Activated T-cell treated with anti-CD3 and anti-CD28 coated beads, Interleukin-2, amount 50 U/mL, for 72 hours (primary cell): ENCODE measurements at places on chromosomes 5 and 9. TPM values are rescaled to one million over a fixed set of nuclear protein-coding genes. Genes with fewer than 3 reads are reported as not detected.
A peak's percentile ranks its signal among the peaks of the same experiment; 100 is the strongest.

DNA sequence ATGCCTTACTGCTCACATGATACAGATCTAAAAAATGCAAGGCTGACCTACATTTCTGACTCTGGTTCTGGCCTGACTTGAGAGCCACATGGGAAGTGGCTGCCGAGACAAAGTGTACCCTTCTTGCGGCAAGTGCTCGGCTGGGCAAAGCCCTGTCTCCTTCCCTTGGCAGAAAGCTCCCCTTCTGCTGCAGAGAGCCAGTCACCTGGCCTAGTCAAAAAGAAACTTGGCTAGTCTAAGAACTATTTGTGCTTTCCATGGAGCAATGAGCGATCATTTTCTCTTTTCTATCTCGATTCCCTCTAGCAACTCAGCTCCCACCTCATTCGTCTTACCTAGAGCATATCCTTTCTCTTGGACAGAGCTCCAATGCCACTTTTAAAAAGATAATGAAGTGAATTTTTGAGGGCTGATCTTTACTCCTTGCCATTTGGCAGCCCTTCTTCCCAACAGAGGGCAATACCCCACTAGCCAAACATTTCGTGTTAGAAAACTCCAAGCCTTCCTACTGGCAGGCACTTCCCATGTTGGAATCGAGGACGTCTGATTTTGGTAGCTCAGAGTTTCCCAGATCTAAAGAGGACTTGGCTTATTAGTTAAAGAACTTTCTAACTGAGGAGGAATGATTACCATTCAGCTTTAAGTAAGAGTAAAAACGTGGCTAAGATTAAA is 108.1 kb upstream of the PRRC1 start:
- DNase-seq, result no peak

DNA sequence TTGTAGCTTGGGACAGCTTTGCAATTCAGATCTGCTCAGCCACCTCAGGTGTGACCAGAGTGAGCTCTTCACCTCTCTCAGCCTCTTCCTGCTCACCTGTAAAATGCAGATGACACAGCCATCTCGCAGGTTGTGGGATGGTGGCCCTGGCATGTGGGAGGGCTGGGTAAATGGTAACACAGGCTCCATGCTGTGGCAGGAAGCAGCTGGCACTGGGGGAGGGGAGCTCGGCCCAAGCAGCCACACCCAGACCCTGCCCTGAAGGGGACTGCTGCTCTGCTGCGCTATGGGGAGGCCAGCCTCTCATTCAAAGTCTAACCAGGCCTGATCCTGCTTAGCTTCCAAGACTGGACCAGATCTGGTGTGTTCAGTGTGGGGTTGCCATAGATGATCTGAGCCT is 24.1 kb downstream of the PHF2 start:
- DNase-seq, result no peak

GRCh38 chr5:135133698-135134515 is 99.9 kb upstream of the PITX1 start:
- DNase-seq, result no peak

DNA sequence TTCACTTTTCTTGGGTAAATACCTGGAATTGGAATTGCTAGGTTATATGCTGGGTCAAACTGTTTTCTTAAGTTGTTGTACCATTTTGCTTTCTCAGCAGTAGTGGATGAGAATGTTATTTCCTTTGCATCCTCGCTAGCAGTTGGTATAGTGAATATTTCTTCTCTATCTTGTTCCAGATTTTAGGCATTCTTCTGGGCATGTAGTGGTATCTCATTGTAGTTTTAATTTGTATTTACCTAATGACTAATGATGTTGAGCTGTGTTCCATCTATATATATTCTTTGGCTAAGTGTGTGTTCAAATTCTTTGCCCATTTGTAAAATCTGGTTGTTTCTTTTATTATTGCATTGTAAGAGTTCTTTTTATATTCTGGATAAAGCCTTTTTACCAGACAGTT is 333.3 kb downstream of the MAT2B start:
- no peak for DNase-seq

DNA sequence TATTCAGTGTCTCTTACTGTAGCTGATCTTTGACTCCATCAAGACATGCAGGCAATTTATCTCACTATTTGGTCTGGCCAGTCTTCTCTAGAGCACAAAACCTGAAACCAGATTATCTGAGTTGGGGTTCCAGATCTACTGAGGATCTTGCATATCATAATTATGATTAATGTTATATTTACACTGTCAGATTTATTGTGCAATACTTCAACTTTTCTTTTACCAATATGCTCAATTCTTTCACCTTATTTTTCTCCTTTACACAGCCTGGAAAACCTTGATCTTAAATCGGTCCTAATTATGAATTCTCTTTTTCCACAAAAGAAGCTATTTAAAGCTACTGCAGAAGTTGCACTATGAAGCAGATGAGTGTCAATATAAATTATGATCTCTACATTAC is 140.1 kb downstream of the ST8SIA4 start:
- no peak for DNase-seq

DNA sequence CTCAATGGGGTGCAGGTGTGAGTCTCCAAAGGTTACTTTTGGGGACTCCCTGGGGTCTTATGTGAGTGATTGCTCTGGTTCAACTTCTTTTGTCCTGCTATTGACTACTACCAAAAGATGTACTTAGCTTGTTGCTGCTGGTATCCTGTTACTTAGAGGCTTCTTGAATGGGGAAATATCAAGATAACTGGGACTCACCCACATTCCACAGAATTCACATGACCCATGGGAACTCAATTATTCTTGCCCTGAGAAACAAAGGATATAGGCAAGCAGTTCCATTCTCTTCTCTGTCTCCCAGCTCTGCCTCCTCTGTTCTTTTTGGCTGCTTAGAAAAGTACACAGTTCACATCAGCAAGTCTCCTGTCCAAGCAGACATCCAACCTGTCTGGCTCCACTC is 105.9 kb downstream of the UNC13B start:
- DNase-seq, result no peak

Gene KIF27
- 5.4 TPM for total RNA-seq

GRCh38 chr9:113368982-113369854 is 7.6 kb downstream of the HDHD3 start:
- DNase-seq, result no peak

DNA sequence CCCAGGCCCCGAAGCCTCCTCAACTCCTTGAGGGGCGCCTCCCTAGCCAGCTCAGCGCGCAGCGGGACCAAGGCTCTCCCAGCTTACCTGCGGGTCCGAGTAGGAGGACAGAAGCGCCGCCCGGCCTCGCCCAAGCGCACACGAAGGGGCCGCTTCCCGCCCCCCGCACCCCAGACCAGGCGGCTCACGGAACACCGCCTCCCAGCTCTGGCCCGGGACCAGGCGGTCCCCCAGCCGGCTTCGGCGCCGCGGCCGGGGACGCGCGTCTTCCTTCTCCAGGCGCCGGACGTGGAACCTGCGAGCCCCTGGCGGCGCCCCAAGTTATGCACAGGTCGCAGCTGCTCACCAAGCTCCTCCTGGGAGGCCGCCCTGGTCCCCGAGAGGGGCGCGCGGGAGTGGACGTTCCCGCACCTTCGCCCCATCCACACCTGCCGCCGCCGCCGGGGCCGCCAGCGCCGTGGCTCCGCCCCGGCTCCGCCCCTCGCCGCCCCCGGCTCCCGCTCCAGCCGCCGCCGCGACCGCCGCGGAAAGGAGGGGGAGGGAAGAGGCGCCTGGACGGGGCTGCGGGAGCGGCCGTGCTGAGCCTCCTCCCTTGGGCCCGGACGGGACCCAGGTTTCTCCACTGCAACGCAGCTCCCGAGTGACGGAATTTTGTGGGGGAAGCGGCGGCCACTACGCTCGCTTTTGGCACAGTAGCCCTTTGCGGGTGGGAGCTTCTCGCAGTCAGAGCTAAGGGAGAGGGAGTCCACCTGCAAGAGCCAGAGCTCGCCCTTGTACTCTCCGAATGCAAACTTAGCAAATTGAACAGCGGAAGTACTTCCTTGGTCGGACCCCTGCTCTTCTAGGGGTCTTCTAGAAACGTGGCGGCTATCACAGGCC is 77.5 kb upstream of the IFNE start:
- peak; percentile 55 for DNase-seq

Gene SETX
- total RNA-seq, result 55.9 TPM

GRCh38 chr5:10695055-10695649 is 65.9 kb downstream of the DAP start:
- peak; percentile 11 for DNase-seq

Gene OSMR
- 0.63 TPM for total RNA-seq

DNA sequence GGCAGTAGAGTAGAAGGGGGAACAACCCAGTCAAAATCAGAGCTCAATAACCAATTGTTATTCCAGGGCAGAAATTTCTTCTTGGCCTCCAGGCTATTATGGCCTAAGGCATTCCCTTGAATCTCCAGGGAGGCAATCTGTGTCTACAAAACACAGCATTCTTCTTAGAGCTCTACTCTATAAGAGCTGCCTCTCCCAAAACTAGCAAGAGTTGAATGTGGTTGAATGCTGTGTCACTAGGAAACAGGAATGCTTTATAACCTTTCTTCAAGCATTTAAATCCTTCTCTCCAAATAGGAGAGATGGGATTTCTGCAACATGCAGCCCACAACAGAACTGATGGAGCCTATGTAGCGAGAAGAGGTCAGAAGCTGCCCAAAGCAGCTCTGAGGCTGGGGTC is 97.1 kb upstream of the APC start:
- no peak for DNase-seq

Gene OXCT1
- total RNA-seq, result 58.7 TPM

DNA sequence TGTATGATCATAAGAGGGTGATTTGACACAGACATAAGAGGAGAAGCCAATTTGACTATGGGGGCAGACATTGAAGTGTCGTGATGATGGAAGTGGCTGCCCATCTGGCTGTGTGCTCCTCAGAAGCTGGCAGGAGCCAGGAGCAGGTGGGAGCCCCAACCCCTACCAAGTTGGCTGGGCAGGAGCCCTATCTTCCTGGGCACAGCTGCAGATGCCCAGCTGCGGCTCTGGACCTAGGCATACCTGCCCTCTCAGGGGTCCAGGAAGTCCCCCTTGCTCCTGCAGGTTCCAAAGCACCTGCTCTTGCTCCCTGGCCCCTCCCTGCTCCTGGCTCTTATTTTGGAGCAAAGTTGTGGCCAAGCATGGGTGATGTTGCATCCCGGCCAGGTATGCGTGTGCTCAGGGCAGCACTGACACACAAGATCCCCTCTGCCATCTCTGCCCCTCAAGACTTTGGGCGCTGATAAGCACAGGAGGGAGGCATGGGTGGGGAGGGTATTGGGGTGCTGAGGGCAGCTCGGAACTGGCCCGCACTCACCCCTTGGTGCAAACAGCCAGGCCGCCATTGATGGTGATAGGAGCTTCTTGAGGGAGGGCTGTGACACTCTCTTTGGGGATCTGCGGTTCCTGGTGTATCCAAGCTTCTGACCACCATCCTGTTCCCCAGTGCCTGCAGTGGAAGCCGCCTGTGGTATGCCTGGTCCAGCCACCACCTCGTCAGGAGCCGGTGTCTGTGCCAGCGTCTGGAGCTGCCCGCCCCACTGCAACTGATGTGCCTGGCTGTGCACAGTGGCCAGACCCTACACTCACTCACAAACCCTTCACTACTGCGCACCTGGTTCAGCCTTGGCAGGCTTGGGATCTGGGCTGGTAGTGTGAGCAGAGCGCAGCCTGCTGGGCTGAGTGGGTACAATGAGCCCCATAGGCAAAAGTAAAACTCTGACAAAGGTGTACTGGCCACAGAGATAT is 230.9 kb downstream of the CDH9 start:
- DNase-seq, result no peak

DNA sequence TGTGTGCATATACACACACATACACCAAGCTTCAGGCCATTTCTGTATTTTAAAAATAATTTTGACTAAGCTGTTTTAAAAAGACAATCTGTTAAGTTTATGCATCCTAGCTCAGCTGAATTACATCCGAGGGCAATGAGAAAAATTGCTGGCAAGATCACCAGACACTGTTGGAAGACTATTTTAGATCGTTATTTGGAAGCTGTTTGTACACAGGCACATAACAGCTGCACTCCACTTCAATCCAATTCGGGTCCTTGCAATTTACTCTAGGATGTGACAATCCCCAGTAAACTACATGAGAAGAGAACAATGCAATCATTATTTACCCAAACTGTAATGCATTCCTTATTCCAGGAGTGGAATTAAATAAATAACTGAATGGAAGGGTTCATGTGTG is 79.3 kb upstream of the RASA1 start:
- DNase-seq, result no peak

Gene RAD1
- total RNA-seq, result 36.8 TPM

Gene HACD4
- 3.3 TPM for total RNA-seq

Gene C7
- not detected for total RNA-seq

- DNase-seq, result no peak
Measured at GRCh38 chr9:69204849-69205248, 30.8 kb downstream of the TJP2 start.

Gene AHRR
- 56.0 TPM for total RNA-seq

Gene RFX3
- total RNA-seq, result 20.2 TPM

- peak; percentile 64 for DNase-seq
Measured at GRCh38 chr5:159412284-159413046, 82.2 kb upstream of the IL12B start.

DNA sequence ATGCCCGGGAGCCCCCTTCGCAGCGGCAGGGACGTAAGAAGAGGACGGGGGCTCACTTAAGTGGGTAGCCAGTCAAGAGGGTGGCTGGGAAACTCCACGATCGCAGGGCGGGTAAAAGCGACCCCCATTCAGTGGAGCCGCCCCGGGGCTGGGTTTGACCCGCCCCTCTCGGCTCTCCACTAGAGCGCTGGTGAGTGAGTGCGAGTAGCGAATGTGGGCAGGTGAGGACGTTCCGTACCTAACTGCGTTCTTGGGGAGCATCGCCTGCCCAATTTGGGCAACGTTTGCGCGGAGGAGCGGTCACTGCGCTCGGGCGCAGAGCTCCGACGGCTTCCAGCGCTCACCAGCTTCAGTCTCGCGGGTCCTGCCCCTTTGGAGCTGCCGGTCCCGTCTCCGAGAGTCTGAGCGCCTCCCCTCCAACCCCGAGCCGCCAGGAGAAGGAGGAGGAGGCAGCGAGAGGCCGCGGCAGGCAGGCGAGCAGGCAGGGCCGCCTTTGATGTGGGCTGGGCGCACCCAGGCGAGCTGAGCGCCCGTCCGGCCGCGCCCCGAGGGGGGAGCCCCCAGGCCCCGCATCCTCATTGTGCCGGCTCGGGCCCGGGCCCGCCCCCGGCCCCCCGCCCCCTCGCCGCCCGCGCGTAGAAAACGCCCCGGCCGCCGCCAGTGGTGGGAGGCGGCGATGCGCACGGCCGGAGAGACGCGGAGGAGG is at the start of gene FGF18:
FGF18 (plus strand) TSS at position 666 of the 706 bp plus-strand sequence. CDS start 553 bp downstream, outside the sequence.
- peak; percentile 25 for DNase-seq

GRCh38 chr5:161286066-161286655 is 260.4 kb downstream of the GABRB2 start:
- no peak for DNase-seq

- no peak for DNase-seq
Measured at GRCh38 chr9:105293408-105293807, 49.0 kb downstream of the SLC44A1 start.

Gene SH3RF2
- total RNA-seq, result 0.53 TPM
